ENCODE measurements at places on chromosomes 1 and 21.

GRCh38 chr1:204871405-204872037, 859 bp downstream of the NFASC start:
- DNase-seq: no peak

DNA sequence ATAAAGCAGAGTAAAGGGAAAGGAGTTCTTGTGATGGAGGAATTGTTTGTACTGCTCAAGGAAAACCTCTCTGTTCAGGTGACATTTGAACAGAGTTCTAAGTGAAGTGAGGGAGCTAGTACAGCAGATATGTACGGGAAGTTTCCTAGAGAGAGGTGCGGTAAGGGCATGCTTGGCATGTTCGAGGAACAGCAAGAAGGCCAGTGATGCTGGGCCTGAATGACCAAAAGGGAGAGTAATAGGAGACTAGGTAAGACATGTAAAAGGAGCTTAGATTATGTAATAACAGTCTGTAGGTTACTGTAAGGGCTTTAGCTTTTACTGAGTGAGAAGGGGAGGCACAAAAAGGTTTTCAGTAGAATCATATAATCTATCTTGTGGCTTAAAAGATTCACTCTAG, 63.9 kb downstream of the PIK3R3 start:
- DNase-seq: no peak

DNA sequence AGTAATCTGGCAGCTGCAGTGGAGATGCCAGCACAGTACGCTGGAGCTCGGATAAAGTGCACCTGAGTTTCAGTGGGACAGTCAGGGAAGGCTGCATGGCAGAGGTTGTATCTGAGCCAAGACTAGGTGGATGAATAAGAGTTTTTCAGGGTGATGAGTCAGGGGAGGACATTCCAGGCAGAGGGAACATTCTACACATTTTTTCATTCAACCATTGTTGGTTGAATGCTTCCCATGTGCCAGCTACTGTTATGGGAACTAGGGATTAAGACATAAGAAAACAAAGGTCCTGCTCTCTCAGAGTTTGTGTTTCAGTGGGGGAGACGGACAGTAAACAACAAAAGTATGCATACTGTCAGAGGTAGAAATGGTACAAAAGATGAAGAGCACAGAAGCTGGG, 5.2 kb downstream of the LEPR start:
- DNase-seq: no peak

- no peak for DNase-seq
Measured at GRCh38 chr21:45651921-45652320, 8.4 kb downstream of the PCBP3 start.
